ENCODE measurements at places on chromosomes 6 and 20. TPM values are rescaled to one million over a fixed set of nuclear protein-coding genes. Genes with fewer than 3 reads are reported as not detected.

DNA sequence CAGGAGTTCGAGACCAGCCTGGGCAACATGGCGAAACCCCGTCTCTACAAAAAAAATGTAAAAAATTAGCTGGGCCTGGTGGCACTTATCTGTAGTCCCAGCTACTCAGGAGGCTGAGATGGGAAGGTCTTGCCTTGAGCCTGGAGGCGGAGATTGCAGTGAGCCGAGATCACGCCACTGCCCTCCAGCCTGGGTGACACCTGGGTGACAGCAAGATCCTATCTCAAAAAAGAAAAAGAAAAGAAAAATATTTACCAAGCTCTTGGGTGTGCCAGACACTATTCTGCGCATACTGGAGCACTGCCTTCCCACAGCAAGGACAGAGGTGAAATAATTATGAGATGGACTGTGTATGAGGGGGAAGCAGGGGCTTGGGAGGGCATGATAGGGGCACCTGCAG, 19.6 kb downstream of the POFUT1 start:
- no peak for DNase-seq

DNA sequence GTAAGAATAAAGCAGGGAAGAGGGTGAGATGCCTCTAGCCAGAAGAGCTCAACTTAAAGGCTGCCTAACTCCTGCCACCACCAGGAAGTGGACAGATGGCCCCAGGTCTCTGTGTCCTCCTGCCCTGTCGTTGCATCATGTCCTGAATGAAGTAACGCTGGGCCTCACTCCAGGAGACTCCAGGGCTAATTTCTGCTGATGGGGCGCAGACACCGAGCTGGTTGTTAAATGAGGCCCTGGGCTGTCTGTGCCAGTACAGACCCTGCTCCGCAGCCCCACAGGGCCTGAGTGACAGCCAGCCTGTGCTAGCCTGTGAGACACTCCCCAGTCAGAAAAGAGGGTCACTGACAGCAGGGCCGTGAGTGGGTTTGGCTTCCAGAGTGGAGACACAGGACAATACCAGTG, 6.5 kb downstream of the IP6K3 start:
- no peak for DNase-seq

DNA sequence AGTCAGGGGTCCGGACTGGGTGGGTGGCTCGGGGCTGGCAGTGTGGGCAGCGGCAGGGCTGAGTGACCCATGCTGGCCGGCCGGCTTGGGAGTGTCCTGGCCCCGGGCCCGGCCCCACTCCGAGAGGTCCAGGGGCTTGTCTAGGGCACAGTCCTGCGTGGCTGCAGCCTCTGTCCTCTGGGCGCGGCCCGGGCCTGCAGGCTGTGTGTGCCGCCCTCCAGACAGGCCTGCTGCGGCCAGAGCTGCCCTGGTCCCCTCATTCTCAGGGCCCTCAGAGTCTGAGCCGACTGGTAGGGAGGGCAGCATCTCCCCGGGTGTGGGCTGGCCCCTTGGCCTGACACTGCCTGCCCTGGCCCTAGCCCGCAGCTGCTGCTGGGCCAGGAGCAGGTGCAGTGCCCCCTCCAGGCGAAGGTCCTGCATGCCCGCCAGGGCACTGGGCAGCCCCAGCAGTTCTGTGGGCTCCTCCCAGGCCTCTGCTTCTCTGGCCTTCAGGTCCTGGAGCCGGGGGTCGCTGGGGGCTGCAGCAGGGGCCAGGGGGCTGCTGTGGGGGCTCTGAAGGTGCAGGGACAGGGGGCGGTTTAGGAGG, 6.9 kb upstream of the CABLES2 start:
- peak; percentile 23 for DNase-seq

- DNase-seq, result no peak
These were observed 46.9 kb upstream of the ENPP5 start for GRCh38 chr6:46217671-46218131.

DNA sequence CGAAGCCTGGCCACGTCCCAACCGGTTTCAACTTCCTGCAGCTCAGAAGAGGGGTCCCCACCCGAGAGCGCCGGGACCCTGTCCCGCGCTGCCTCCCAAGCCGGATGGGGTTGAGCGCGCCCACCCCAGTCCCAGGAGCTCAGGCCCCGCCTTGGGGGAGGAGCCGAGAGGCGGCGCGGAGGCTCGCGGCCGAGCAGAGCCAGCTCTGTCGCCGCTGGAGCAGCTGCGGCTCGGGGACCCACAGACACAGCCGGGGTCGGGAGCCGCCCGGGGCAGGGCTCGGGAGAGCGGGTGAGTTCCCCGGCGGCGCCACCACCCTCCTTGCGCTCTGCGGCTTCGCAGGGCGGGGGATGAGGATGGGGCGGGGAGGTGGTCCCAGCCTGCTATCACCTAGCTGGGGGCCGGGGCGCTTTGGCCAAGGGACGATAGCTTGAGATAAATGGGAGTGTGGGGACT, at the start of gene PPP1R16B:
TSS of gene PPP1R16B (plus strand) at position 196 of the 456 bp plus-strand sequence. CDS start 30,229 bp downstream, outside the sequence.
- DNase-seq, result peak; percentile 76

DNA sequence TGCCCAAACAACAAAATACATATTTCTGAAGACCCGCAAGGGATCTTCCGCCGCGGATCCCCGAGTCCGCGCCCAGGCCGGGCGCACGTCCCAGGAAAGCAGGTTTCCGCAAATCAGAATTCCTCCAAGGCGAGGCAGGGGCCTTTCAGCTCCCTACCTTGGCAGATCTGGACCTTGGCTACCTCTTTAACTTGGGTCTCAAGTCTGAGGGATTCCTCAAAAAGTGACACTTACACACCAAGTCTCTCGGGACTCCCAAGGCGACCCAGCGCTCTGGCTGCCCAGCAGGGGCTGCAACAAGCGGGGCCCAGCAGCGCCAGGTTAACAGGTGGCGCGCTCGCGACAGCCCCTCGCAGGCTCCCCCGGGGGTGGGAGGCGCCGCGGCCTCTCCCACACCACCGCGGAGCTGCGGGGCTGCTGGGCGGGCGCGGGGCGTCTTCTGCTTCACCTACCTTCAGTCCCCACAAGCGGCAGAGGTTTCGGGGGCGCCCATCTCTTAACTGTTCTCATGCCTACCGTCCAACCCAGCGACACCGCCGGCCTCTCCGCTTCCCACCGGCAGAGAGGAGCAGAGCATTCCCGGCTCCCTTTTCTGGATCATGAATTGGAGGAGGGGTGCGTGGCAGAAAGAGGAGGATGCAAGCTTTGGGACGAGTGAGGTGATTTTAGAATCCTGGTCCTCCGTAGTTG, 414 bp downstream of the SIM1 start:
- no peak for DNase-seq

- no peak for DNase-seq
These were observed 117.0 kb downstream of the MAP3K7 start for GRCh38 chr6:90469906-90470305.

- DNase-seq, result peak; percentile 85
These were observed 3.5 kb upstream of the EFHC1 start for GRCh38 chr6:52416629-52417151.

GRCh38 chr6:40880906-40881305, 158.1 kb downstream of the UNC5CL start:
- DNase-seq, result no peak

DNA sequence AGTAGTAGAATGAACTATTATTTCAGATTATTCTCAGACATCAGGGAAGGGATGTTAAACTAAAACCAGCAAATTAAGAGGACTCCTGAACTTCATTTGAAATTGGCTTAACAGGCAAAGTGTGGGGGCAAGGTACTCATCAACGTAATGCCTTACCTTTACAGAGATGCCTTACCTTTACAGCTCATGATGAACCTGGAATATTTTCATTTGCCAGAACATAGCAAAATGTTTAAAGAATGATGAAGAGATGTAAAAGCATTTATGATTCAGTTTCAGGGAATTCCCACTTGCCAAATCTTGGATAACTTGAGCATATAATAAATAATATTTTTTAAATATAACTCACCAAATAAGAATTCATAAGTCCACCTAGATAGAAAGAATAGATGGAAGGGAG, 207.5 kb downstream of the TINAG start:
- no peak for DNase-seq

- peak; percentile 15 for DNase-seq
These were observed 164.0 kb downstream of the GMDS start for GRCh38 chr6:2081155-2082138.

GRCh38 chr6:56017198-56017597, 141.8 kb upstream of the BMP5 start:
- DNase-seq, result no peak

DNA sequence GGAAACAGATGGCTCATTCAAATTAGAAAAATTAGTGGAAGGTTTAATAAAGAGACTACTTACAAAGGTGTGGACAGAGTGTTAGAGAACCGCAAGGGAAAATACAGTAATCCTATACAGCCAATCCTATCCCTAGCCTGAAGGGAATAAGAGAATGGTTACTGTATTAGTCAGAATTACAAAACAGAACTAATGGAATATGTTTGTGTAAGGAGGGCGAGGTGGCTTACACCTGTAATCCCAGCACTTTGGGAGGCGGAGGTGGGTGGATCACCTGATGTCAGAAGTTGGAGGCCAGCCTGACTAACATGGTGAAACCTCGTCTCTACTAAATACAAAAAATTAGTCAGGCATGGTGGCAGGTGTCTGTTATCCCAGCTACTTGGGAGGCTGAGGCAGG, 16.3 kb upstream of the TRPC4AP start:
- DNase-seq, result no peak

- no peak for DNase-seq
These were observed 78.6 kb upstream of the PLN start for GRCh38 chr6:118469468-118469867.

DNA sequence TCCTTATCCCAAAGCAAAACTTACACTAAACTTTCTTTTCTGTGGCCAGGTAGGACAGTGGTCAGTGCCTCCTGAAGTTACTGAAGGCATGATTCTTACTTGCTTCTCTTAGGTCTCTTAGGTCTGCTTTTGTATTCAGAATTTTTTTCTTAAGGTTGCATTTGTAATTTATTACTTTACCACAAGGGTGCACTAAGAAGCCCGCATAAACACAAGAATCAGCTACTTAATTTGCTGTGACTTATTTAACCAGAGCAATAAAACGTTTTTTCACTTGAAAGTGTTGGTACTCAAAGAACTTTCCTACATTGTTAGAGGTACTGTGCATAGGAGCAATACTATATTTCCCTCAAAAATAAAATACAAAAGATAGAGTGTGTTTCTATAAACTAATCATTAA, 75.4 kb upstream of the LAMA2 start:
- peak; percentile 63 for DNase-seq

DNA sequence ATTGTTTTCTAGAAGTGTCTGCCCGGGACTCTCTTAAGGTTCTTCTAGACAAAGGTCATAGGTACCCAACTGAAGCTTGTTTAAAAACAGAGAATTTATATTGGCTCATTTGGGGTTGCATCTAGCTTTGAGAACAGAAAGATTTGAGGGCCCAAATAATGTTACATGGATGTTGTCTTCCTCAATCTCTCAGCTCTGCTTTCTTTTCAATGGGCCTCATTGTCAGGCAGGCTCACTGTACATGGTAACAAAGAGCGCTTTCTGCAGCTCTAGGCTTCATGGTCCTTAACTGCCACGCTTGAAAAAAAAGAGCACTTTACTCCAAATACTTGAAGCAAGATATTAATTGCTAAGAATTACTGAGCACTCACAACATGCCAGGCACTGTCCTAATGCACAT, 22.2 kb downstream of the NHLRC1 start:
- DNase-seq, result no peak

DNA sequence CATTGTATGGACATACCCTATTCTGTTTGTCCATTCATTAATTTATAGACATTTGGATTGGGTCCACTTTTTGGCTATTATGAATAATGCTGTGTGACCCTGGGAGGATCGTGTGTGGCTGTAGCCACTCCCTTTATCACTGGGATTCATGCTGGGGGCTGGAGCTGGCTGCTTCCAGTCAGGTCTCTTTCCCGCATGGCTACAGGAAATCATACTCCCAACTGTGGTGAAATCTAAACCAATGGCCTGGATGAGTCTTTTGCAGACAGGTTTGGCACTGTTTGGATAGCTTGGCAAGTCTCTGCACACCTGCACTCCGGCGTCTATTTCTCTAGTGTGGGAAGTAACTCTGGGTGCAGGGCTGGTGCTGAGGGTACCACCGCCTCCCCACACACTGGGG, 80.4 kb downstream of the RIN2 start:
- no peak for DNase-seq

- no peak for DNase-seq
These were observed 102.8 kb downstream of the PXDC1 start for GRCh38 chr6:3648724-3649123.

GRCh38 chr6:45617441-45617840, 239.7 kb upstream of the SUPT3H start:
- peak; percentile 22 for DNase-seq

GRCh38 chr6:113513086-113513485, 344.1 kb upstream of the MARCKS start:
- DNase-seq, result no peak

GRCh38 chr6:163842467-163842866, 427.9 kb downstream of the QKI start:
- no peak for DNase-seq

- no peak for DNase-seq
These were observed 180.3 kb downstream of the THBS2 start for GRCh38 chr6:169073311-169073710.

- no peak for DNase-seq
These were observed 20.3 kb downstream of the BCKDHB start for GRCh38 chr6:80126657-80127345.

- DNase-seq, result no peak
These were observed 50.0 kb upstream of the SLC22A23 start for GRCh38 chr6:3506751-3507383.

DNA sequence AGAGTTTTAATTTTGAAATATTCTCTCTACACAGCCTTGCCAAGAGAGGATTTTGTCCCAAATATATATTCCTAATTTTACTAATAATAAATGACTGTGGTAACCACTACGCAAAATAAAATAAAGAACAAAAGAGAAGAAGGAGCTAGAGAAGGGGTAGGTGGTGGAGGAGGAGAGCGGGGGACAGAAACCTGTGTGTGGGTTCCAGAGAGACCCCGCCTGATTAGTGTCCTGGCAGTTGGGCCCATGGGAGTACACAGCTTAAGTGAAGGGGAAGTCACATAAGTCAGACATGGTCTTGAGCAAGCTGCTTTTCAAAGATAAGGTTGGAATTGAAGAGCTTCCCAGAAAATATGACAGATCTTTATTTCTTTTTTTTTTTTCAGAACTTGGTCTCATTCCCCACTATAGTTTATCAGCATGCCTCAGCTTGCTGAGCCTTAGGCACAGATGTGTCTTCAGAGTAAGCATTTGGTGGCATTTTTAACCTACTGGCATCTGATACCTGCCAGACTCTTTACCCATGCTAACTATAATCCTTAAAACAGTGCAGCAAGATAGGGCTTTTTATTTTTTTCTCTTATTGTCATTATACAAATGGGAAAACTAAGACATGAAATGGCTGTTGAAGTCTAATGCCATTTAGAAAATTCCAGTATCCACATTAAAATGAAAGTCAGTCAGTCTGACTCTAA, 9.6 kb upstream of the RHAG start:
- DNase-seq, result no peak

GRCh38 chr6:13615792-13616120, 621 bp downstream of the NOL7 start:
- DNase-seq, result peak; percentile 46

The SAPCD1 gene
- total RNA-seq, result 2.4 TPM

The CASS4 gene
- total RNA-seq, result 0.05 TPM

The CNBD2 gene
- total RNA-seq, result 2.8 TPM

The MAFB gene
- 3.4 TPM for total RNA-seq

The EPPIN gene
- not detected for total RNA-seq

The TRERF1 gene
- 0.17 TPM for total RNA-seq

The CST4 gene
- total RNA-seq, result not detected

The HLA-DQB1 gene
- total RNA-seq, result not detected

The BTNL2 gene
- not detected for total RNA-seq

The COL11A2 gene
- total RNA-seq, result 0.28 TPM

The DYNLT2 gene
- total RNA-seq, result 0.74 TPM
